ENCODE measurements at places on chromosomes 2 and 18.

- DNase-seq: no peak
Measured at GRCh38 chr18:13556502-13556901, 169.9 kb downstream of the FAM210A start.

GRCh38 chr18:45081566-45082181 is 401.0 kb downstream of the SETBP1 start:
- no peak for DNase-seq

DNA sequence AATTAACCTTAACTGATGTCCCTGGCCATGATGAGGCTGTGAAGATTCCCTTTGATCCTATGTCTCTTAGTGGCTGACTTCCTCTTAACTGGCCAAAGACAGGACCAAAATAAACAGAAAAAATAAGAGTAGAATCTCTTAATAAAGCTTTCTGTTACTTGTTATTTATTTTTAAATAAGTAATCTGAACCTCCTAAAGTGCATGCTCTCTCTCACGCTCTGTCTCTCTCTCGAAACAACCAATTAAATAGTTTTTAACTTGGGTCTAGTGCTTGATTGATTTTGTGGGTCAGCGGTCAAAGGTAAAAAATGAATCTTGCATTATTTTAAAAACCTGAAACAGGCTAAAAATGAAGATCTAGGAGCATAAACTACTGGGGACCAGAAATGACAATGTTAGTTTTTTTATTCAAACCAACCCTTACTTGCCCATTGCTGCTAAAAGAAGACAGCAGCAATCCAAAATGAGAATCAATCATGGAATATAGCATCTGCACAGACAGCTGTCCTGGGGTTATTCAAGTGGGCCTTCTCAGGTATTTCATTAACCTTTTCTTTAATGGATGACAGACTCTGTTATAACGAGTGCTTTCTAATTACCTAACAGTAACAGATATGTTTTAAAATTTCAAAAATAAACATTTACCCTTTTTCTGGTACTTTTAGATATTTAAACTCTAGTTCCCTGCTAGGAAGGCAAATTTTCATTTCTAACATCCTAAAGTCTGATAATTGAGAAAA is 11.2 kb downstream of the GAREM1 start:
- DNase-seq: no peak

- no peak for DNase-seq
Measured at GRCh38 chr18:76503649-76504386, 8.8 kb upstream of the ZNF516 start.

DNA sequence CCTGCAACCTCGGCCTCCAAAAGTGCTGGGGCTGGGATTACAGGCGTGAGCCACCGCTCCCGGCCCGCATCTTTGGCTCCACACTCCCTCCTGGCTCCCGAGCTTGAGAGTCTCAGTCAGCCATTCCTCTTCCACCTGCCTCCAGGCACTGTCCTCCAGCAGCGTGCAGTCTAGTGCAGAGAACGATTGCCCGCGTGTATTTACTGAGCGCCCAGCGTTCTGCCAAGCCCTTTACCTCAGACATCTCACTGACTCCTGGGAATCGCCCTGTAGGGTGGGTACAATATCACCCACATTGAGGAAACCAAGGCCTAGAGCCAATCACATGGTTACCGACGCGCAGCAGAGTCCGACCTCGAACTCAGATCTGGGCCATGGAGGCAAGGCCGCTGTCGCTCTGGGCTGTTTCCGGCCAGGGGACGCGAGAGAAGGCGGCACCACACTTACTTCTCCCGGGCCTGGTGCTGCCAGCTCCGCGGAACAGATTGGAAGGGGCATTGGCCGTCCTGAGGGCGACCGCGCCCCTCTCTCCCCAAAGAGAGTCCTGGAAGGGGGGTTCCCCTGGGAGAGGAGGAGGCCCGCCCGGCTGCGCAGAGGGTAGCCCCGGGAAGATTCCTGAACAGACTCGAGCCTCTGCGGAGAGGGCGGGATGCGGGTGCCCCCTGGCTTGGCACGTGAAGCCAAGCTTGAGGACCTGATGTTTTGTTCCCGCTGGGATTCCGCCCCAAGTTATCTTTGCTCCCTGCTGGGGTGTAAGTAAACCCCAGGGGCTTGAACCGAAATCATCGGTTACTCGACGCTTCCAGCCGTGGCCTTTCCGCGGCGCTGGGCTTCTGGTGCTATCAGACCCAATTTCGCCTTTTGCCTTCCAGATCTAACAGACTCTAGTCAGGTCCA is 5.2 kb upstream of the DLX2 start:
- no peak for DNase-seq

DNA sequence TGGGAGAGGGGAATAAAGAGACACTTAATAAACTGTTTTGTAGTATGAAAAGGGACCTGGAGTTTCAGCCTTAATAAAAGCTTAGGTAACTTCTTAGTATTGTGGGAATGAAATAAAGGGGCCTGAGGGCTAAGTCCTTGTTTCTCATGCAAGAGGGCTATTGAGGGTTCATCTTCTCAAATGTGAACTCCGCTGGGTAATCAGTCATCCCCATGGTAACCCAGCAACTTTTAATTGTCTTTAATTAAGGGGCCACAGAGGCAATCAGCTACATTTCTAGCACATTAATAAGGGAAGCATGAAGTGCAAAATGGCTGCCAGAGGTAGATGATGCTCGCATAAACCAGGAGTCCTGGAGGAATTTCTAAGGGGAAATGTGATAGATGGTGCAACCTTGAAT is 1784.2 kb upstream of the CELF4 start:
- DNase-seq: no peak

DNA sequence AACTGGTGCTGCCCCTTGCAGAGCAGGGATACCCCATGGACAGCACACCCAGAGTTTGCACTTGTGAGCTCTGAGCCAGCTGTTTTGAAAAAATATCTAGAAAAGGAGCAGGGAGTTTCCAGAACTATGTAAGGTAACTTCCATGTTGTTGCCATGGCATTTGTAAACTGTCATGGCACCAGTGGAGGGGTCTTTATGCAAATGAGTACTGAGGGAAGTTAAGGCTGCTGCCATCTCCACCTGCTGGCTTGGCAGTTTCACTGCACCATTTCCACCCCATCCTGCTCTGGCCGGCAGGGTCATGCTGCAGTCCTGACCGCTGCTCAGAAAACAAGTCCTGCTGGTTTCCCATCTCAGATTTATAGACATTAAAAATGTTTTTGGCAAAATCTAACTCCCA is 52.3 kb upstream of the SNTG2 start:
- no peak for DNase-seq

DNA sequence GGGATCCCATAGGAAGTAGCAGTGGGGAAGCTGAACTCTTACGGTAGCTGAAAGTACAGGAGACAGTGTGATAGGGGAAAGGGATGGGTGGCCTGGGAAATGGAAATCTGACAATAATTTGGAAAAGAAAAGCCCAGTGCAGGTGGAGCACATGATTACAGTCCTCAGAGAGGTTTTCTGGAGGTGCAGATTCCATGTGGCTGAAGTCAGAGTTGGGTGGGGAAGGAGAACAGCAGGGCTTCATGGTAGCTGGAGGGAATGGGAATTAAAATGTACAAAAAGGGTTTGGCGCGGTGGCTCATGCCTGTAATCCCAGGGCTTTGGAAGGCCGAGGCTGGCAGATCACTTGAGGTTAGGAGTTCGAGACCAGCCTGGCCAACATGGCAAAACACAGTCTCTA is 12.2 kb downstream of the HRH4 start:
- no peak for DNase-seq

- no peak for DNase-seq
Measured at GRCh38 chr2:120995152-120995551, 259.5 kb downstream of the GLI2 start.

GRCh38 chr2:137535897-137536296 is 428.4 kb upstream of the HNMT start:
- no peak for DNase-seq

DNA sequence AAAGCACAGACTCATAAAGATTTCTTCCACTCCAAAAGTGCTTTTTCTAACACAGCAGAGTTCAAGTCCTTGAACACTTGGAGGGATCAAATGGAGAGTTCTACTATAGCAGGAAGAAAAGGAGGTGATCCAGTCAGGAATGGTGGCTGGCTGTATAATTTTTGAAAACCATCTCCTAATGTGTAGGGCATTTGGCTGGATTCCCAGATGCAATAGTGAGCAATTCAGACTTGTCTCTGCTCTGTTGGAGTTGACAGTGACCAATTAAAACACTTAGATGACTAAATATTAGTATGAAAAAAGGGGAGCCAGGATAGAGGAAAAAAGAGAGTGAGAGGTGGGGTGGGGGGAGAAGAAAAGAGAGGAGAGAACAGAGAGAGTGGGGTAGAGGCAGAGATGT is 5.3 kb upstream of the G6PC2 start:
- no peak for DNase-seq

- DNase-seq: no peak
Measured at GRCh38 chr2:161124201-161124600, 36.0 kb upstream of the TANK start.

DNA sequence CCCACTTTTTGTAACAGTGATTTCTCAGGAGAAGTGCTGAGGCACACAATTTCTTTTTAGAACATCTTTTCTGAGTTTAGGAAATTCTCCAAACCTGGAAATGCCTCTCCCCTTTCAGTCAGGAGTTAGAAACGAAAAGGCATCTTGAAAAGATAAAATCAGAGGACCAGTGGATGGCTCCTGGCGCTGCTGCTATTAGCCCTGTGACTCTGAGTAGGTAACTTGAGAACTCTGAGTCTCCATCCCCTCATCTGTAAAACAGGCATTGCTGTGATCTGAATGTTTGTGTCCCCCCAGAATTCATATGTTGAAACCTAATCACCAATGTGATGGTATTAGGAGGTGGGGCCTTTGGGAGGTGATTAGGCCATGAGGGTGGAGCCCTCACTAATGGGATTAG is 50.2 kb downstream of the EHD3 start:
- DNase-seq: no peak

DNA sequence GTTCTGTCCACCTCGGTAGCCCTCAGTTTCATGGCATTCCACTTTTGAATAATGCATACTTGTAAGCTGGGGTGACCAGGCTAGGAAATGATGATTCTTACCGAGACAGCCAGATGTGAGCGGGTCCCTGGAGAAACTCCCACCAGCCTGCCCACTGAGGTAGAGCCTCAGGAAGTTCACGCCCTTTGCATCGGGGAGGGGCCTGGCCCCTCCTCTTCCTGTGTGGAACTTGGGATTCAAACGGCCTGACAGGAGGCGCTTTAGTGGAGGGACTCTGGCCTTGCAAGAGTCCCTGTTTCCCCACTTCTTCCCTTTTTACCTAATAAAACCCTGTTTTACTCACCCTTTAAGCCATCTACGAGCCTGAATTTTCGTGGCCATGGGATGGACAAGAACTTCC is 44.6 kb downstream of the MRO start:
- no peak for DNase-seq

DNA sequence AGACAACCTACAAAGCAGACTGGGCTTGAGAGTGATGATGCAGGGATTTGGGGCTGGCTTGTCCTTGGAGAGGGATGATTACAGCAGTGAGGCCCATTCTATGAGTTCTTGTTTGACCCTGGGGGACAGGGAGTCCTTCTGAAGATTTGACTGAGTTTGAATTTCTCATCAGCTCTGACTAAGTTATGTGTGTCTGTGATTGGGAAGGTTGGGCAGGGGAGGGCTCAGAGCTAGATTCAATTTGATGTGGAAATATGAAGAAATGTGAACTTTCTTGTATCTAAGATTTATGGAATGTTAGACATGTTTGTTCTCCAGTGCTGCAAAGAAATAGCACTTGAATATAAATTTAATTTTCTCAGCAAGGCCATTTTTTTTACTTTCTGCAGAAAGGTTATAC is 19.9 kb upstream of the IL1R2 start:
- no peak for DNase-seq

GRCh38 chr2:225464346-225465025 is 65.0 kb downstream of the NYAP2 start:
- DNase-seq: no peak

GRCh38 chr2:58448065-58448507 is 207.0 kb upstream of the FANCL start:
- peak; percentile 19 for DNase-seq

DNA sequence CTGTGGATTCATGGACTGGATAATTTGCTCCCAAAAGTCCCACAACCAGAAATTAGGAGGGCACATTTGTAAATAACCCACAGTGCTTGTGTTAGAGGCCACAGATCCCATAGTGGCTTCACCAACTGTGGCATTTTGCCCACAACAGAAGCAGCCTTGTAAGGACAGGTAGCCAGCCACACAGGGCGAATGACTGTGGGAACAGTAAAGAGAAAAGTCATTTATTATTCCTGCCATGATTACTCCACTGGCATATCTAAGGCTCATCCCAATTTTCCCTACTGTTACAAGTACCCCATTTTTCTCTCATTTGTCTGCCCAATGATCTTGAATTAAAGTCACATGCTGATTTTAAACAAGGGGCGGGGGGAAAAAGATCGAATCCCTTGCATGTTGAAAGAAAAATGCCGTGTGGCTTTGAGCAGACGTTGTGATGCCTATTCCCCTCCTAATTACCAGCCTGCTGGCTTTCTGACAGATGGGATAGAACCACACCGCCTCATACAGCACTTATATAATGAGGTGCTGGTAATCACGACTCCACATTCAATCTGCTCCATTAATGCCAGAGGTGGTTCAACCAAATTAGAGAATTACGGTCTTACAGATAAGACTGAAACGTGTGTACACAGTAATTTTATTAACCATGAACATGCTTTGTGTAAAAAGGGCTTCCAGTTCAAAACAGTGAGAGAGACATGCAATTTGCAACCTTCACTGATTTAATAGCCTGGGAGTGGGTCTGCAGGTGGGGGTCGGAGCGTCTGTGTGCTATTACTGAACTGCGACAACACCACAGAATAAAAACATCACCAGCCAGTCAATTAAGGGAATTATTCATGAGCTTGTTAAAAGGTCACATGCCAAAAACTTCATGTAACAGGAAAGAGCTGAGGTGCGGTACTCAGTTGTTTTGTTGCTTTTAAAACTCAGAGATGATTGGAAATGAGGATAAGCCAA is 196.0 kb downstream of the TMEM163 start:
- DNase-seq: no peak

- DNase-seq: no peak
Measured at GRCh38 chr2:195815083-195815482, 158.1 kb downstream of the SLC39A10 start.

DNA sequence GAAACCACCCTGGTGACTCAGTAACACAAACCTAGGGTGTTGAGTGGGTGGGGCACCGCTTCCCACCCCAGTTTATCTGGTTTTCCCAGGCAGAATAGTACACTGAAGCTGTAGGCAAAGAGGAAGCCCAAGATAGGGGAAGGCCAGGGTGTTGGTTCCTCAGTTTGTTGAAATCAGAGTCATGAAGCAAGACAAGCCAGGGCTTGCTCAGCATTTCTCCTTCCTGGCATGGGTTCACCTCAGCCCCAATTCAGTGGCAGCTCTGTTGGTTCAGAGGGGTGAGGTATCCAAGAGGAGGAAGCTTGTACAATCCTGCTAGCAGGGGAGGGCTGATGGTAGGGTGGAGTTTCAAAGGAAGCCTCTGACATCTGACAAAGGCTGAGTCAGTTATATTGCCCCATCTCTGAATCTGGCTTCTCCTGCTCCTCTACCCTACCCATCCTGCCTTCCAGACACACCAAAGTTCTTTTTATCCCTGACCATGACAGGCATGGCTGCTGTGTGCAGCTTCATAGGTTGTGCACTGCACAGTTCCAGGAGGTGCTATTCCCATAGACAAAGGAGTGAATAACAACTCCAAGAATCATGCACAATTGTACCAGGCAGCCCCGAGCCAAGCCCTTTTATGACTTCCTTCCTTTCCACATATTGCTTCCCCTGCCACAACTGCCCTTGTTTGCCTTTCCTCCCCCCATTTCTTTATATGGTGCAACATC is 24.9 kb upstream of the RAB10 start:
- no peak for DNase-seq

Data from activated naive CD4-positive, alpha-beta T cell treated with anti-CD3 and anti-CD28 coated beads, Interleukin-2, amount 50 U/mL, for 72 hours (primary cell).